ENCODE measurements at places on chromosomes 4 and X. TPM values are rescaled to one million over a fixed set of nuclear protein-coding genes. Genes with fewer than 3 reads are reported as not detected.

Gene UBA1
- total RNA-seq: 165 TPM

Gene SERTM2
- not detected for total RNA-seq

Gene OTUD6A
- not detected for total RNA-seq

Gene TGIF2LX
- total RNA-seq: not detected

Gene GAB1
- total RNA-seq: 0.73 TPM

Gene CD38
- 121 TPM for total RNA-seq

Gene FAT4
- not detected for total RNA-seq

Gene SULT1B1
- 7.7 TPM for total RNA-seq

Gene CXCL11
- not detected for total RNA-seq

Gene TCP11X2
- not detected for total RNA-seq

Gene POLN
- 1.5 TPM for total RNA-seq

Gene TCEAL7
- not detected for total RNA-seq

Gene MAP7D2
- 0.15 TPM for total RNA-seq

Gene ADH7
- not detected for total RNA-seq

Gene CDKL5
- 1.3 TPM for total RNA-seq

Gene ZCCHC18
- 1.1 TPM for total RNA-seq

Gene PLXNB3
- 0.55 TPM for total RNA-seq

Gene GAGE12C
- total RNA-seq: not detected

Gene TBC1D19
- total RNA-seq: 4.6 TPM

Gene ARAP2
- 41.6 TPM for total RNA-seq

Gene PPP1R2C
- total RNA-seq: not detected

Gene ZAR1
- not detected for total RNA-seq

Gene TAPT1
- 48.1 TPM for total RNA-seq

Gene MGAT4D
- not detected for total RNA-seq

Gene HDAC6
- 104 TPM for total RNA-seq

Gene SMIM9
- not detected for total RNA-seq

Gene ERAS
- total RNA-seq: not detected

Gene TBX22
- not detected for total RNA-seq

Gene SLC6A14
- total RNA-seq: not detected

Gene CASP6
- total RNA-seq: 26.2 TPM

Gene RENBP
- total RNA-seq: 28.6 TPM

Gene DDX60
- total RNA-seq: 30.9 TPM

Gene GLUD2
- total RNA-seq: 0.40 TPM

Gene TMPRSS11B
- total RNA-seq: not detected

Gene PDHA2
- not detected for total RNA-seq

Gene CDKL2
- 1.1 TPM for total RNA-seq

Gene DCAF8L2
- total RNA-seq: not detected

Gene SPIN2A
- total RNA-seq: 0.89 TPM

Gene SSX4B
- total RNA-seq: not detected

Gene GABRQ
- not detected for total RNA-seq

Gene PRR27
- total RNA-seq: not detected

Gene XIAP
- 49.4 TPM for total RNA-seq

Gene ARL13A
- not detected for total RNA-seq

Gene BBS12
- 2.6 TPM for total RNA-seq

Gene MBNL3
- total RNA-seq: 28.6 TPM

Gene ZMAT1
- total RNA-seq: 6.0 TPM

Gene HPGD
- total RNA-seq: 10.9 TPM

Gene PNCK
- total RNA-seq: 0.87 TPM

Gene HS3ST1
- total RNA-seq: not detected

Gene IL1RAPL1
- total RNA-seq: not detected

Gene ARHGAP4
- 343 TPM for total RNA-seq

Gene NR3C2
- total RNA-seq: 4.8 TPM

Gene AREG
- total RNA-seq: 0.24 TPM

Gene ABLIM2
- total RNA-seq: 0.43 TPM

Gene SAGE1
- total RNA-seq: not detected

Gene ENPEP
- total RNA-seq: not detected

Gene LINC00632
- total RNA-seq: 22.5 TPM

Measured in activated naive CD4-positive, alpha-beta T cell treated with anti-CD3 and anti-CD28 coated beads, Interleukin-2, amount 10 ng/mL, durations not matched to agents 5 hours and 36 hours (primary cell).